Epithelial cell of umbilical artery (primary cell): ENCODE measurements at places on chromosomes 6 and 20. TPM values are rescaled to one million over a fixed set of nuclear protein-coding genes. Genes with fewer than 3 reads are reported as not detected.

Gene ELOVL4
- total RNA-seq = 2.3 and 3.0 TPM in 2 replicates

Gene EEF1E1
- 101 and 113 TPM in 2 replicates for total RNA-seq

Gene LAMA4
- total RNA-seq = 307 and 441 TPM in 2 replicates

Gene BMP2
- 10.2 and 15.6 TPM in 2 replicates for total RNA-seq

Gene BHLHE23
- total RNA-seq = not detected in 2 replicates

Gene CLPSL2
- not detected in 2 replicates for total RNA-seq

Gene KCNB1
- under 0.01 TPM in 1 of 2 replicates, not detected in the other for total RNA-seq

Gene PI16
- not detected in 2 replicates for total RNA-seq

Gene TMEM239
- not detected in 2 replicates for total RNA-seq

Gene OR2H2
- total RNA-seq = not detected in 2 replicates

Gene BMP6
- 232 and 248 TPM in 2 replicates for total RNA-seq

Gene PPP1R3G
- total RNA-seq = under 0.01 and 0.32 TPM in 2 replicates

Gene TNFRSF6B
- total RNA-seq = 7.1 and 41.5 TPM in 2 replicates

Gene XKR7
- not detected in 2 replicates for total RNA-seq

Gene RSPH9
- 0.15 and 0.32 TPM in 2 replicates for total RNA-seq

Gene MROH8
- 0.15 and 0.65 TPM in 2 replicates for total RNA-seq

Gene FAM217A
- total RNA-seq = not detected in 2 replicates

Gene ADTRP
- total RNA-seq = 5.3 and 9.1 TPM in 2 replicates

Gene SLC35F1
- total RNA-seq = under 0.01 TPM in 1 of 2 replicates, not detected in the other

Gene MBOAT1
- total RNA-seq = 2.3 and 6.5 TPM in 2 replicates

Gene LY6G5B
- 0.97 and 1.7 TPM in 2 replicates for total RNA-seq

Gene SPTLC3
- total RNA-seq = under 0.01 and 2.9 TPM in 2 replicates

Gene ZC3H12D
- not detected in 2 replicates for total RNA-seq

Gene ANGPT4
- total RNA-seq = not detected in 2 replicates

Gene LHFPL5
- total RNA-seq = not detected in 2 replicates

Gene LY6G6D
- total RNA-seq = not detected in 2 replicates

Gene NELFE
- total RNA-seq = 118 and 128 TPM in 2 replicates

Gene HLA-DQA2
- not detected in 2 replicates for total RNA-seq
